SHP77 treated with DMSO at 0.1 percent for 48 hours (cell line): ENCODE measurements at places on chromosomes 5 and 9.

- no peak for DNase-seq
These were observed 80.9 kb upstream of the COL5A1 start for GRCh38 chr9:134560654-134561053.

DNA sequence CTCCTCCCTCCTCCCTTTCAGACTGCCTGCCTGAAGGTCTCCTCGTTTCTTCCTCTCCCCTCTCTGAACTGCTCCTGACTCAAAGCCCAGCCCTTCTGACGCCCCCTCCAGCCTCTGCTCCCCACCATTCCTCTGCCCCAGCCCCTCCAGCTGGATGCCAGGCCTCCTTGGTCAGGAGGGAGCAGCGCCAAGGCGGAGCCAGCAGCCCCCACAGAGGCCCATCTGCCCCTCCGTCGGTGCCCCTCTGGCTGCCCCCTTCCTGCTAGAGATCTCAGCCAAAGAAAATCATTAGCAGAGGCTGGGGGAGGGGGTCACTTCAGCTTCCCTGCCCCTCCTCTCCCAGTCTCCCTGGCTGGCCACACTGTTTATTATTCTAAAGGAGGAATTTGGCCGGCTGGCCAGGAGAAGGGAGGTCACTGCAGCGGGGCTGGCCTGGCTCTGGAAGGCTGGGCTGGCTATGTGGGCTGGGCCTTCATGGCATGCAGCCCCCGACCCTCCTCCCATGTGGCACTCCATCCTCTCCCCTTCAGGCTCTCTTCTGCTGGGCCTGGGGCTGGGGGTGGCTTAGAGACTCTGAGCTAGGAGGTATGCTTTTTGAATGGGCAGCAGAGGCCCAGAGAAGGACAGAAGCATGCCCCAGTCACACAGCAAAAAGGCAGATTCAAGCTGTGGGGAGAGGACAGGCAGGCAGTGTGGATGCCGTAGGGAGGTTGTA lies 16.9 kb downstream of the PDGFRB start:
- DNase-seq, result no peak

GRCh38 chr5:103037673-103038455 lies 82.1 kb downstream of the GIN1 start:
- no peak for DNase-seq

- no peak for DNase-seq
These were observed 334.2 kb downstream of the PDE4D start for GRCh38 chr5:59559323-59559722.

- no peak for DNase-seq
These were observed 114.4 kb downstream of the ENC1 start for GRCh38 chr5:74526111-74526510.
